Cardiac fibroblast (primary cell): ENCODE measurements at places on chromosomes 5 and 9.
A peak's percentile ranks its signal among the peaks of the same experiment; 100 is the strongest.

GRCh38 chr5:53545744-53546143 lies 14.7 kb upstream of the NDUFS4 start:
- DNase-seq: no peak

GRCh38 chr5:35640623-35641022 lies 23.0 kb downstream of the SPEF2 start:
- peak; percentile 50 for DNase-seq

GRCh38 chr9:80467632-80468031 lies 895.9 kb downstream of the TLE4 start:
- peak; percentile 13 for DNase-seq

GRCh38 chr9:6049798-6050197 lies 34.4 kb upstream of the RANBP6 start:
- peak; percentile 46 for DNase-seq

GRCh38 chr5:176633598-176633997 lies 3.1 kb downstream of the EIF4E1B start:
- no peak for DNase-seq

DNA sequence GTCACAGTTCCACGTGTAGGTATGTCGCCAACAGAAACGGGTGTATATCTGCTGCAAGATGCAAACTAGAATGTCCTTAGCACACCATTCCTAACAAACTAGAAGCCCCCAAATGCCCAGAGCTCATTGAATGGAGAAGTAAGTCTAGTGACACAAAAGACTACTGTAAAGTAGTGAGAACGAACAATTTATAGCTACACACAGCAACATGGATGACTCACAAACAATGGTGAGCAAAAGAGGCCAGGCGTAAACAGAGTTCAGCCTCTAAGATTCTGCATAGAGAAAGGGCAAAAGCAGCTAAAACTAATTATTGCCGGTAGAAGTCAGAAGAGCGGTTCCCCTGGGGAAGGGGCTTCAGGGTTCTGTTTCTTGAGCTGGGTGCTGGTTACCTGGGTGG lies 74.7 kb downstream of the AMBP start:
- peak; percentile 8 for DNase-seq

DNA sequence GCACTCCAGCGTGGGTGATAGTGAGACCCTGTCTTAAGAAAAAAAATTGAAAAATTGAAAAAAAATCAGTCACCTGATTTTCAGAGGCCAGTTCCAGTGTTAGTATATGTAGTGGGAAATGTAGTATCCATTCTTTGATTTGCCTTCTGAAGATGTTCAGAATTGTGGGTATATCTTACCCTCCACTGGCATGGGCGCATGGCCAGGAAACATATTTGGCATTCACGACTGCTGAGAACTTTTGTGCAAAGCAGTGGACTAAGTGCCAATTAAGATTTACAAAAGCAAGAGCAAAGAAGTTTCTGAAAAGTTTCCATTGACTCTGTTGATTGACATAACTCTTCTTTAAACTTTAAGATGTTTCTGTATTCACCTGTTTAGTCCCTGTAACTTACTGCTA lies 2.4 kb downstream of the CAVIN4 start:
- DNase-seq: no peak

GRCh38 chr5:167233507-167234220 lies 1057.8 kb upstream of the WWC1 start:
- DNase-seq: peak; percentile 3

- DNase-seq: no peak
Observed at GRCh38 chr9:33453999-33454660, 6.7 kb upstream of the AQP3 start.

- DNase-seq: peak; percentile 84
Observed at GRCh38 chr5:145925353-145925752, 11.0 kb upstream of the SH3RF2 start.
